ENCODE measurements at places on chromosomes 6 and 20.
A peak's percentile ranks its signal among the peaks of the same experiment; 100 is the strongest.

- peak; percentile 37 for DNase-seq
These were observed 21.7 kb downstream of the TGM6 start for GRCh38 chr20:2402271-2402980.

- no peak for DNase-seq
These were observed 189.5 kb downstream of the GMDS start for GRCh38 chr6:2055911-2056310.

DNA sequence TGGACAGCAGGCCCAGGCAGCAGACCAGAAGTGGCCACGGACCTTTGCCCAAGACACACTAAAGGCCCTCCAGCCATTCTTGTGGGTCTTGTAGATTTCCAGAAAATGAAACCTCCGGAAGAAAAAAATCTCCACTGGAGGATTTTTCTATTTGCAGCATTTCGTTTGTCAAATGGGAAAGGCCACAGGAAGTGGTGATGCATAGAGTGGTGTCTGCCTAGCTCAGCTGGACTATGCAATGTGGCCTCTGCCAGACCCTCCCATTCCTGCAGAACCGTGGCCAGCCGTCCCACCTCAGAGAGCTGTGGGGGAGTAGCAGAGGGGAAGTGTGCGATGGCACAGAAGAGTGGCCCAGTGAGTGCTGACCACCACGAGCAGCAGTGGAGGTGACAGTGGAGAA is 24.0 kb upstream of the INSM1 start:
- DNase-seq = no peak

- DNase-seq = no peak
These were observed 61.1 kb downstream of the CAP2 start for GRCh38 chr6:17454316-17455005.

- DNase-seq = no peak
These were observed 18.1 kb upstream of the FAM83D start for GRCh38 chr20:38907918-38908677.

- DNase-seq = no peak
These were observed 24.2 kb downstream of the MANBAL start for GRCh38 chr20:37313546-37314091.

DNA sequence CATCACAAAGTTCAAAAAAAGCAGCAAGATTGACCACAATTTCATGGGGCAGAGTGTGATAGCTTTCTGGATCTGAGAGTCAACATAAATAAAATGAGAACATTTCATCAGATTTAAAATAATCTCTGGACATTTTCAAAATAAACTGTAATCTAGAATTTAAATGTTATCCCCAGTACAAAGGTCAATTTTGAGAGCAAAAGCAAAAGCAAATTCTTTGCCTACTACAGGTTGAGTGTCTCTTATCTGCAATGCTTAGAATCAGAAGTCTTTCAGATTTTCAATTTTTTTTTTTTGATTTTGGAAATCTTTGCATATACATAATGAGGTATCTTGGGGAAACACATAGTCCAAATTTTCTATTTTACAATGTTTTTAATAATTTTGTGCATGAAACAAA is 67.6 kb upstream of the LYRM2 start:
- DNase-seq = no peak

- no peak for DNase-seq
These were observed 46.6 kb downstream of the DTNBP1 start for GRCh38 chr6:15616261-15616660.

DNA sequence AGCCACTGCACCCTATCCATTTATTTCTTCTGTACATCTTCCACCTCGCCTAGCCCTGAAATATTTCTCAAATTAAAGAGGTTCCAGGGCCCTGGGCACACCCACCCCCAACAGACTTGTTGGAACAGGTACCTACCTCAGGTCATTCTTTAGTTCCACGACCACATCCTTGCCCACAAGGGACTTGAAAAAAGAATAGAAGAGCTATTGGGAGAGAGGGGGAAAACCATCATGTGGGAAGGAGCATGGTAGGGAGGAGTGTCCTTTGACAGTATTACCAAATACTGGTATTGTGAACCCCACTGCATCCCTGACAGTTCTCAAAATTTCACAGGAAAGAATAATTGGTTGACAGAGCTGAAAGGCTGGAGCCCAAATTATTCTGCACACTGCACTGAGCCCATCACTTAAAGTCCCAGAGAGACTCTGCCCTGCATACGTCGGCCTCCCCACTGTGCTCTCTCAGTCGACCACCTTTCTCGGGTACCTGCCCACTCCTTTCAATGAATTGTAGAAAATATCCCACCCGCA is 762 bp downstream of the LSM2 start:
- DNase-seq = no peak

- peak; percentile 64 for DNase-seq
These were observed 44.2 kb upstream of the MDGA1 start for GRCh38 chr6:37741757-37742400.

- no peak for DNase-seq
These were observed 311.1 kb downstream of the SLC35F1 start for GRCh38 chr6:118218156-118218555.

DNA sequence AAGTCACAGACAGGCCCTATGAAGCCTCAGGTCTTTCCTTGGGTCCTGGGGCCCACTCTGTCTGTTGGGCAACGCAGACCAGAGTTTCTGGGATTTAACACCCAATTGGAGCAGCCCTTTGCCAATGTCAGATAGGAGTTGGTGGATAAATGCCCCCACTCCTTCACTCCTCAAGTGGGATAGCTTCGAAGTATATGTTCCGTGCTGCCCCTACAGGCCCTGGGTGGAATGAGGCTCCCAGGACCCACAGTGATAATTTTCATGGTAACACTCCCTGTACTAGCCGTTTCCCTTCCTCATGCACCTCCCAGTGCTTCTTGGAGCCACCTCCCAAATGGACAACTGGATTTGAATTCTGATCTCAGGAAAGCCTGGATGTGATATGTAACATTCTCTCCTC is 145.4 kb downstream of the FOXA2 start:
- DNase-seq = peak; percentile 32

- no peak for DNase-seq
These were observed 68.4 kb upstream of the ADGRF4 start for GRCh38 chr6:47629954-47630353.

- no peak for DNase-seq
These were observed 15.8 kb downstream of the NCOA5 start for GRCh38 chr20:46074006-46074405.

- no peak for DNase-seq
These were observed 25.2 kb downstream of the MANBAL start for GRCh38 chr20:37314617-37315016.

- no peak for DNase-seq
These were observed 175.6 kb downstream of the PHACTR1 start for GRCh38 chr6:12892151-12892550.

All from NCI-H526 (cell line).